ENCODE measurements at places on chromosomes 4 and X.

GRCh38 chr4:88737307-88737941, 39.8 kb upstream of the NAP1L5 start:
- DNase-seq, result peak; percentile 8

DNA sequence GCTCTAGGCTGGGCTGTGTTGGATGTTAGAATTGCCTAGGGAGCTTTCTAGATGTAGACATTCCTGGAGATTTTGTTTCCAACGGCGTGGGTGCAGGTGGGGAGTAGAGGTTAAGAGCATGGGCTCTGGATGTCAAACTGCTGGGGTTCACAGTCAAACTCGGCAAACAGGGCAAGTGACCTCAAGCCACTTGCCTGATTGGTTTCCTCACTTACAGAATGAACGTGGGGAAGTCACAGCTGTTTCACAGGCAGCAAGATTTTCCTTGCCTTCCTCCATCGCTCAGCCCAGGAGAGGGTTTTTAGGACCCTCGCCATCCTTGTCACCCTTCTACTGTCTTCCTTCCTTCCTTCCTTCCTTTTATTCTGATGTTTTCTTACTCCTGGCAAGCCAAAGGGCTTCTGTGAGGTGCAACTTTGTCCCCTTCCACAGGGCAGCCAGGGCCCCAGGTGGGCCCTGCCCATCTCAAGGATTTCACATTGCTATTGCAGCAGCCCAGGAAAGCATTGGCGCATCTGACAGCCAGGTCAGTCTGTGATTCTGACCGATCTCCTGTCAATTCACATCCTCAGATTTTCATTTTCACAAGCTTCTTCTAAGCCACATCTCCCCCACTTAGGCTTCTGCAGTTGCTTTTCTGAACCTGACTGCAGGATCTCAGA, 7.0 kb downstream of the RTL5 start:
- DNase-seq, result no peak

DNA sequence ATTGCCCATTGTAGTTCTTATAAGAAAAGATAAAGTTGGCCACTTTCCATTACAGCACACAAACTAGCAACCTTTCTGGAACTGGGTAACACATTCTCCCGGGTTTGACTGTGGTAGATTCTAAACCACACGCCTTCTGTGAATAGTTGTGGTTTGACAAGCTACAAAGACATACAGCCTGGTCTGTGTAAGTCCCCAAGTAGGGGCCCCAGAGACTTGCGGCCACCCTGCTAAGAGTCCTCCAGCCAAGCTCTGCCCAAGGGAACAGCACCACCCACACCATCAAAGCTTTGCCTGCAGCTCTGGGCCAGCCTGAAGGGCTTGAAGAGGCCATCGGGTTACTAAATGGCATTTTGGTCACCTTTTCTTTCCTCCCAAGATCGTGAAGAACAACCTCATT, 203.4 kb downstream of the MAML3 start:
- no peak for DNase-seq

DNA sequence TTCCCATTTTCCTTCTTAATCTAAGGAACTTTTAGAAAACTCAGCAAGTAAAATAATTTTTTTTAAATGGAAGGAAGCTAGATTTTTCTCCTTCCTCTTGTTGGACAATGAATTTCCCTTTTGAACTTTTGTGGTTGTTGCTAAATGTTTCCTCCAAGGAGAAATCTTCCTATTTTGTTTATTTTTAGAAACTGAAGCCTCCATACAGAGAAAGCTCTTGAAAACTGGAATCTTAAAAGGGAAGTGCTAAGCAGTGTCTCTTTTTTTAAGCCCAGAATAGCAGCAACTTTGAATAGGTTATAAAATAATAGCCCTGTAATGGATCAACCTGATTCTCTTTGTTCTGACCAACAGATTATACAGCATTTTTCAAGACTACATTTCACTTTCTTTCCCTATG, 15.1 kb upstream of the DCLK2 start:
- no peak for DNase-seq

DNA sequence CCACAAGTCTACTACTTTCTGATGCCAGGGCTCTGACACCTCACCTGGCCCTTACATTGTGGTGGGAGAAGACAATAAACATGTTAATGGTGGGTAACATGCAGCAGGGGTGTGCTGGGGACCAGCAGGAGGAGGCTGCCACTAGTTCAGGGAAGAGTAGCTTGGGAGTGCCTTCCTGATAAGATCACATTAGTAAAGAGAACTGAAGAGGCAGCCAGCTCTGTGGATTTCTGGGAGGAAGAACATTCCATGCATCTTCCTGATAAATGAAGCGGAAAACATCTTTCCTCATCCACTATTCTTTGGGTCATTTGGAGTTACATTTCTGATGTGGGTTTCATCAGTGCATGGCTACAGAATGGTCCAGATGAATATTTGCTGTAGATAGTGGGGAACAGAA, 9.0 kb downstream of the RNF150 start:
- no peak for DNase-seq

DNA sequence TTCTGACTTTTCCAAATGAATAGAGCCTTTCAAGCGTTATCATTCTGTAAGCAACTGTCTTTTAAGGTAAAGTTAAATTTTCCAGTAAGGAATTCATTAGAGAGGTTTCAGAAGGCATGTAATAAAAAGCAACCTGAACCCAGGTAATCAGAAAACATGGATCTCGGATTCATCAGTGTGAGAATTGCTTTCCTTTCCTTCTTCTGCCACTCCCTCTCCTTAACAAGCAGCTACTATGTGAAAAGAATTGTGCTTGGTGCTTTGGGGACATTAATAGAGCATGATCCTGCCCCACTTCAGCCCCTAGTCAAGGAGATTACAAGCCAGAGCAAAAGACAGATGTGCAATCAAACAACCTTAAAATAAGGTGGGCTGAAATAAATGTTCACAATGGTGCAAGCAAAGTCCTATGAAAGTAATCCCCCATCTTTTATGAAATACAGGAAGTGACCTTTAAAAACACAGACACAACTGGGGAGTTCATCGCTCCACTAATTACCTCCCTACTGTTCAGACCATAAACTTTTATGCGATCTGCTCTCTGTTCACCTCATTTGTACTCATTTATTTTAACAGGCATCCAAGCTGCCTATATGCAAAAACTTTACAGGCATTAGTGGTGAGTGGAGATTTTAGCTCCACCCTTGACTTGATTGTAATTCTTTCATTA, 122.9 kb upstream of the RASGEF1B start:
- DNase-seq, result no peak

- DNase-seq, result no peak
These were observed 921.5 kb downstream of the RAB28 start for GRCh38 chr4:12562476-12563140.

All from activated CD4-positive, alpha-beta T cell treated with anti-CD3 and anti-CD28 coated beads for 4 hours (primary cell).